Nephron progenitor cell (in vitro differentiated cells): ENCODE measurements at places on chromosomes 2 and 18.

- DNase-seq: no peak
- H3K27ac ChIP-seq: no peak overlapping the region
- H3K4me3 ChIP-seq: no peak overlapping the region
- peaks cover 4% of the 10 kb centered on the region for H3K4me1 ChIP-seq
Observed at GRCh38 chr2:11940799-11941198, 194.4 kb downstream of the LPIN1 start.

DNA sequence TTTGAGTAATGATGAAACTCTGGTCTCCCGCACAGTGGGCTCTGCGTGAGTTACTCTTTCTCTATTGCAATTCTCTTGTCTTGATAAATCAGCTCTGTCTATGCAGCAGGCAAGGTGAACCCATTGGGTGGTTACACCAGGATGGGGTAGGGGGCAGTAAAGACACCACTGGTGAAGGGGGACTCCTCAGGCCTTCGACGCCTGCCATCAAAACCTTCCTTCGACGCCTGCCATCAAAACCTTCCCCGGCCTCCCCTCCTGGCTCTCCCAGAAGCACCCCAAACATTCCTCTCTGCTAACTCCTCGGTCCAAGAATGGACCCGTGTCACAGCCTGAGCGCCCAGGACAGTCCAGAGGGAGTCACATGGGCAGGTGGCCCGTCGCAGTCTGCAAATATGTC is 4.8 kb upstream of the STARD7 start:
- no peak overlapping the region for H3K27ac ChIP-seq
- peaks cover 23% of the 10 kb centered on the region for H3K4me1 ChIP-seq
- H3K36me3 ChIP-seq: peaks cover 4% of the 10 kb centered on the region
- H3K27me3 ChIP-seq: no peaks in the 10 kb centered on the region
- H3K4me3 ChIP-seq: no peak overlapping the region
- DNase-seq: no peak

DNA sequence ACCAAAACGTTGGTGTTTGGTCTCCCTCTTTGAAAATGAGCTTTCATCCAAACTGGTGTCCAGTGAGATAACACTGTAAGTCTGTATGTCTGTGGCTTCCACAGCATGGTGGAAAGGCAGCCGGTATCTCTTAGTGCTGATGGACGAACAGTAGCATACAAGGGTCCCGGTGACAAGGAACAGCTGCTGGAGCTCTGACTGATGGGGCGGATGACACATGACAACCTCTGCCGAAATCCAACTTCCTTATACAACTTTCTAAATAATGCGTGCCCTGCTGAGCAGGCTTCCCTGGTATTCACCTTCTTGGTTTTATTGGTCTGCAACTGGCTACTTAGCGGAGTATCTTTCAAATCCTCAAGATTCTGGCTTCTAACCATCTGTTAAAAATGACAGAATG is 216.2 kb downstream of the SRBD1 start:
- peaks cover 9% of the 10 kb centered on the region for H3K36me3 ChIP-seq
- DNase-seq: peak; percentile 4
- peaks cover 67% of the 10 kb centered on the region for H3K4me1 ChIP-seq

- no peak for DNase-seq
- peaks cover 54% of the 10 kb centered on the region for H3K4me1 ChIP-seq
- peak overlapping the region; percentile 43 for H3K27ac ChIP-seq
- H3K4me3 ChIP-seq: no peak overlapping the region
Observed at GRCh38 chr2:8281950-8282857, 399.7 kb upstream of the ID2 start.

DNA sequence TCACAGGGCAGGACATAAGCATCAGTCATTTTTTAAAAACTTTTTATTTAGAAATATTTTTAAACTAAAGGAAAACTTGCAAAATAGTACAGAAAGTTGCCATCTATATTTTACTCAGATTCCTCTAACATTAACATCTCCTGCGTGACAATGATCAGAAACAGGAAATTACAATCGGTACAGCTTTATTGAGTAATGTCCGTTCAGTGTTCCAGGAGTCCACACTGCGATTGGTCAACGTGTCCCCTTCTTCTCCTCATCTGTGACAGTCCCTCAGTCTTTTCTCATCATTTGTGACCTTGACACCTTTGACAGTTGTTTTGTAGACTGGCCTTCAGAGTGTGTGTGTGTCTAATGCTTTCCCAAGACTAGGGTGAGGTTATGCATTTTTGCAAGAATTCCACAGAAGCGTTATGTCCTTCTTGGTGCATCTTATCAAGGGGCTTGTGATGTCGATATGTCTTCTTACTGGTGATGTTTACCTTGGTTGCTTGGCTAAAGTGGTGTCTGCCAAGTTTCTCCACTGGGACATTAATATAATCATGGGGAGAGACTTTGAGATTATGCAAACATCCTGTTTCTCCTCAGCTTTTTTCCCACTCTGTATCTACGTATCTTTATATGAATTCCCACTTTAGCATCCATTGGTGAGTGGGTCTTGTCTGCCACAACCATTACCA is 21.4 kb upstream of the TMEM177 start:
- H3K36me3 ChIP-seq: no peaks in the 10 kb centered on the region
- H3K27ac ChIP-seq: no peak overlapping the region
- H3K27me3 ChIP-seq: peaks cover 12% of the 10 kb centered on the region
- H3K4me3 ChIP-seq: no peak overlapping the region

DNA sequence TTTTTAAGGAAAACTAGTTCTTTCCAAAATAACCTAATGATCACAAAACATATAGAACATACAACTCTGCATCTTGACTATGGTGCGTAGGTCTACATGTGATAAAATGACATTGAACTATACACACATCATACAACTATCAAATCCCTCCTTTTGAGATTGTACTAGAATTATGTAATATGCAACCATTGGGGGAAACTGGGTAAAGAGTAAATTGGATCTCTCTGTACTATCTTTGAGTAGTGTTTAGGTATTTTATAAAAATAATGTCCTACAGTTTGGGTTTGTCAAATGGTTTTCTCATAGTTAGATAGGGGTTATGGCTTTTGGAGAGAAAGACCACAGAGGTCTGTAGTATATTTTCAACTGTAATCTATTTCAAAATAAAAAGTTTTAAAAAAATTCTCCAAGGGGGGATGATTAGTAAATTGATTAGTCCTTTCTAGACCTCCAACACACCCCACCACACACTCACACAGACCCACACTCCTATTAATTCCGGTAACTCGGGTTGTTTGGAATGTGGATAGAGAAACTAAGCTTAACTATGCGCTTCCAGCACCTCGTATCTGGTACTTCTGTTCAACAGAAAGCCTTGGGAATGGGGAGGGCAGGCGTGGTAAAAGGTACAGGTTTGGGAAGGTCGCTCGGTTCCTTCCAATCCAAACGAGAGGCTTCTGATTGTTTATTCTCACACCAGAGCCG is 695 bp upstream of the BIRC6 start:
- peaks cover 4% of the 10 kb centered on the region for H3K27me3 ChIP-seq
- no peaks in the 10 kb centered on the region for H3K36me3 ChIP-seq
- no peak for DNase-seq

DNA sequence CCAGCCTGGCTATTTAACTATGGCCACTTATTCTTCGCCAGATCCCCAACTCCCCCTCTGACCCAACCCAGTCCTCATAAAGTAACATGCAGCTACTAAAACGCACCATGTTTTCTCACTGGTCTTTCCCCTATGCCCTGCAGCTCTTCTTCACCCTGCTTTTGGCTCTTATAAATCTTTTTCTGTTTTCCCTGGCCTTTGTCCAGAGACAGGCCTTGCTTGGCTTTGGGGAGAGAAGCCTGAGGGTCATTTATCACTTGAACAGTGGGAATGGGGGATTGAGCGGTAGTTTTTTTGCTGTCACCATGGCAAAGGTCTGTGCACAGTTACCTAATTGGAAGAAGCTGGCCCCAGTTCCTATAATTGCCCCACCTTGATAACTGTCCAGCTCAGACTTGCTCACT is 202.9 kb upstream of the NT5C1B start:
- H3K4me3 ChIP-seq: peak overlapping the region; percentile 37
- H3K27me3 ChIP-seq: no peaks in the 10 kb centered on the region
- peaks cover 89% of the 10 kb centered on the region for H3K4me1 ChIP-seq
- H3K27ac ChIP-seq: peak overlapping the region; percentile 98

DNA sequence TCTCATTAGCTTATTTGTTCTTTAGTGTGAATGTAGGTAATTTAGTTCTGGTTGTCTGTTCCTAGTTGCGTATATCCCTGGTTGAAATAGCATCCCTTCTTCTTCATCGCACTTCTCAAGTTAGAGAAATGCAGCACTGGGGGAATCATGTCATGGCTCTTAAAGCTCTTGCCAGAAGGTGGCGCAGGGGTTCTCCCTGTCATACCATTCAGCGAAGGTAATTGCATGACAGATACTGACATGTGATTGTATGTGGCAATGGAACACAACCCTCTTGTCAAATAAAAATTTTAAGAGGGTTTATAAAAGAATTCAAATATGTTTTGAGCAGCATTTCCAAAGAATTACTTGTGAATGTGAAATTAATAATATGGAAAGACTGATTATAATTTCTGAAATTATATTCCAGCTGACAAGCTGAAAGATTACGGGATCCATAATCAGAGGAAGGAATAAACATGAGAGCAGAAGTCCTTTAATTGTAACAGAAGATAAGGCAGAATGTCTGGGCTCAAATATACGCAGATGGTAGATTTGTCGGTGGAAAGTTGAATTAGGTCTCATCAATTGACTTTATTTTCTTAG is 411.7 kb downstream of the DSEL start:
- no peak overlapping the region for H3K27ac ChIP-seq
- peaks cover 6% of the 10 kb centered on the region for H3K27me3 ChIP-seq
- no peak overlapping the region for H3K4me3 ChIP-seq
- no peaks in the 10 kb centered on the region for H3K36me3 ChIP-seq
- H3K4me1 ChIP-seq: no peaks in the 10 kb centered on the region

GRCh38 chr2:159140070-159140769 is 146.3 kb downstream of the WDSUB1 start:
- peaks cover 72% of the 10 kb centered on the region for H3K4me1 ChIP-seq
- DNase-seq: no peak
- peaks cover 55% of the 10 kb centered on the region for H3K36me3 ChIP-seq
- H3K27me3 ChIP-seq: peaks cover 3% of the 10 kb centered on the region
- no peak overlapping the region for H3K4me3 ChIP-seq

DNA sequence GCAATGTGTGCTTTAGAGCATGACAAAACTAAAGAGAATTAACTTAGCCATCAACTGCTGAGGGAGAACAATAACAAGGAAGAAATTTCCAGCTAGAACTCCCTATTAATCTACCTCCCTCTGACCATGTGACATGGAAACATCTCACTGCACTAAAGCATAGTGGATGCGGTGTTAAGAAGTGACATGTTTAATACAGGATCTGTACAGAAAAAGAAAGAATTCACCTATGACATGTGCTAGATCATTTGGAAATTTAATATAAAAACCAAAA is 202.3 kb upstream of the KLHL14 start:
- peaks cover 4% of the 10 kb centered on the region for H3K27me3 ChIP-seq
- peak overlapping the region; percentile 89 for H3K27ac ChIP-seq
- peaks cover 50% of the 10 kb centered on the region for H3K4me1 ChIP-seq
- H3K4me3 ChIP-seq: no peak overlapping the region
- no peak for DNase-seq
- no peaks in the 10 kb centered on the region for H3K36me3 ChIP-seq

- DNase-seq: no peak
- no peak overlapping the region for H3K27ac ChIP-seq
- H3K4me1 ChIP-seq: peaks cover 5% of the 10 kb centered on the region
- peaks cover 30% of the 10 kb centered on the region for H3K27me3 ChIP-seq
- no peak overlapping the region for H3K4me3 ChIP-seq
Observed at GRCh38 chr2:11659851-11660250, 10.1 kb downstream of the NTSR2 start.

- peak overlapping the region; percentile 36 for H3K4me3 ChIP-seq
- no peaks in the 10 kb centered on the region for H3K27me3 ChIP-seq
- H3K36me3 ChIP-seq: no peaks in the 10 kb centered on the region
- peaks cover 76% of the 10 kb centered on the region for H3K4me1 ChIP-seq
Observed at GRCh38 chr2:236968101-236968879, 117.4 kb upstream of the COPS8 start.

DNA sequence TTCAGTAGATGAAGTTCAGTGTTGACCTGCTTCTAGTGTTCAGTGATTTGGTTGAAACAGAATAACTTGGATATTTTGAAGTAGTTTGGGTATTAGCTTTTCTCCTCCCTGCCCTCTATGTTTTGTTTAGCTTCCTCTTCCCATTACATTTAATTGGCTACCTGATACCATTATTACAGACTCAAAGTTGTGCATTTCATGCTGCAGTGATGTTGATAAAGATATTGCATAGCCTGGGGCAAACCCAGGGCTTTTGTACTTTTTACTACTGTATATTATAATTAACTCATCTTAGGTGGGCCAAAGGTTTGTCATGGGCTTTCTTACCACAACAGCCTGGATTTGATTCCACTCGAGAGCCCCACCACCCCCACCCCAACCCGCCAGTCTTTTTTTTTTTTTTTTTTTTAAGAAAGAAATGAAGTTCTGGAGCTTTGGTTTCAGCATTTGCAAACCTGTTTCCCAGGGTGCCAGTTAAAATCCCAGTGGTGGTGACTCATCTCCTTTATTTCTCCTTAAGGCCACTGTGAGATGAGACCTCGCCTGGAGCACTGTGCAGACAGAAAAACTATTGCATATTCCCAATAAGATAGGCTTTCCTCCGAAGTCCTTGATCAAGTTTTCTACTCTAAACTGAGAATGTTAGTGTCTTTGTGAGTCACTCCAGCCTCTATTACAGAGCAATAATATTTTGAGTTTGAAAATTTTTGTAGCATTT is 393.7 kb upstream of the FANCL start:
- no peak overlapping the region for H3K27ac ChIP-seq
- no peaks in the 10 kb centered on the region for H3K36me3 ChIP-seq
- no peaks in the 10 kb centered on the region for H3K27me3 ChIP-seq
- H3K4me1 ChIP-seq: peaks cover 19% of the 10 kb centered on the region
